ENCODE measurements at places on chromosomes 3 and 15.

DNA sequence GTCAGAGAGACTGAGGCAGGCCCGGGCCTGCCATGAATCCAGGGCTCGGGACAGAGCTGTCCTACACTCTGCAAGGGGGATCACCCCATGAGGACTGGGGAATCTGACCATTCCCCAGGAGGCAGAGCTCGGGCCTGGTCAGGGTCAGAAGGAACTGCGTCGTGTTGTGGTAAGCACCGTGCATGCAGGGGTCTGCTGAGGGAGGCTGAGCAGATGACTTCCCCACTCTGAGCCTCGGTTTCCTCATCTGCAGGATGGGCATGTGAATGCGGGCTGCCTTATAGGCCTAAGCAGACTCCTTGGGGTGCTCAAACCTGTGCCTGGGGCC is 61.6 kb upstream of the IQSEC1 start:
- no peak for DNase-seq

GRCh38 chr3:185070491-185071286 is 82.2 kb downstream of the C3orf70 start:
- no peak for DNase-seq

- no peak for DNase-seq
Observed at GRCh38 chr3:178767581-178767980, 231.3 kb downstream of the KCNMB2 start.

- no peak for DNase-seq
Observed at GRCh38 chr15:97140216-97140615, 809.7 kb downstream of the NR2F2 start.

DNA sequence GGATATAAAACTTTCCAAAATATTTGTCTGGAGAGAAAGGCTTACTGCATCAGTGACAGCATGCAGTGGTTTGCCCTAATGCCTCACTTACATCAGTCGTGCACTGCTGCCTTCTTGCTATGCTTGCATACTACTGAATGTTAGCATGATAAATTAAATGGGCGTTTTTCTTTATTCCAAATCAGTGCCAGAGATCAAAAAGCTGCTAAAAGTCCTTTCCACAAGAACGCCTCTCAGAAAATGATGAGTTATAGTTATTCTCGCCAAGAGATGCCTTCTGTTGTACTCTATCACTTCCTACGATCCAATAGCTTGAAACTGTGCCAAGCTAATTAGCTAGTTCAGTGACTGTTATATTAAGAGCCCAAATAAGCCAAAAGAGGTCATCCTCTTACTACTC is 345.8 kb upstream of the ROBO2 start:
- peak; percentile 65 for DNase-seq
